ENCODE measurements at places on chromosomes 1 and 21. TPM values are rescaled to one million over a fixed set of nuclear protein-coding genes. Genes with fewer than 3 reads are reported as not detected.

The PADI2 gene
- 0.26 TPM for total RNA-seq

DNA sequence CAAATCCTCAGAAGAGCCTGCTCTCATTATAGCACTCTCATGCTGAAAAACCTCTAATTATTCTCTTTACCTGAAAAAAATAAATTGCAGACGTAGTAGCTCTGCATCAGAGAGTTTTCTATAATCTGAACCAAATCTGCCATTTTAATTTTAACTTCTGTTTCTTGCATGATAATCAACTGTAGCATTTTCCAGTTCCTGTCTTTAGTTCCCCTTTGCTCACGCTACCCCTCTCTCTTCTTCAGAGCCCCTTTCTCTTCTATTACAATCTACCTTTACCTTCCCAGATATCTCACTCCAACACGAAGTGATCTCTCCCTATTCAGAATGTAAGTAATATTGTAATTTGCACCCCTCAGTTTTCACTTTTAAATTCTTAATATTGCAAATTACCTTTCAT lies 31.4 kb downstream of the FMO1 start:
- ATAC-seq: no peak

The CASQ1 gene
- total RNA-seq: not detected

DNA sequence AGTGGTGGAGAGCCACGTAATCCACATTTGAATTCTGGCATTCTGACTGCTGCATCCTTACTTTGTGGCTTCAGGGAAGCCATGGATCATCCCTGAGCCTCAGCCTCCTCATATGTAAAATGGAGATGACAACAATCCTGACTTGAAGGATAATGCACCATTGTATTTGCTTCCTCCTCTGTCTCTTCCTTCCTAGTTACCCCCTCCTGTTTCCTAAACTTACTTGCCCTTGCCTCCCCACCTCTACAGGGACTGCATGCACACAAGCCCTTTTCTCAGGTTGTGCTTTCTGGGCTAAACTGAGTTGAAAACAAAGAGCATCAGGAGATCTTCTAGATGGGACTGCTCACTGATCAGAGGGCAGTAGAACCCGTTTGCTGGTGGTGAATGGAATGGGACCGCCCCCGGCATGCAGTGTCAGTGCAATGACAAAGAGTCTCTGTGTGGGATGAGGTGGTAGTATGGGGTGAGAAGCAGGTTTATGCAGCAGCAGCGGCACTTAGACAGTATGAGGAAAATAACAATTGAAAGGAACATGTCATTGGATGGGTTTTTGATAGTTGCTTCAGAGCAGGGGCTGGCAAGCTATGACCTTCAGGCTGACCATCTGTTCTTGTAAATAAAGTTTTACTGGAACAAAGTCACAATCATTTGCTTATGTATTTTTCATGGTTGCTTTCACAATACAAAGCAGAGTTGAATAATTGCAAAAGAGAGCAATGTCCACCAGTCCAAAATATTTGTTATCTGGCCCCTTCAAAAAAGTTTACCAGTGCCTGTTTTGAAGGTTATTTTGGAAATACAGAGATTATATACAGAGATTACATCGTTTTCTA lies 6.1 kb upstream of the ADAMTS1 start:
- no peak for ATAC-seq

GRCh38 chr1:38201431-38201830 lies 154.8 kb upstream of the POU3F1 start:
- ATAC-seq: no peak

- peak; percentile 60 for ATAC-seq
Observed at GRCh38 chr1:5796028-5796427, 196.2 kb downstream of the NPHP4 start.

The PTPRC gene
- 366 TPM for total RNA-seq

- ATAC-seq: no peak
Observed at GRCh38 chr21:36465478-36465877, 14.4 kb downstream of the CLDN14 start.

GRCh38 chr1:29777522-29777921 lies 541.2 kb downstream of the PTPRU start:
- ATAC-seq: peak; percentile 34

DNA sequence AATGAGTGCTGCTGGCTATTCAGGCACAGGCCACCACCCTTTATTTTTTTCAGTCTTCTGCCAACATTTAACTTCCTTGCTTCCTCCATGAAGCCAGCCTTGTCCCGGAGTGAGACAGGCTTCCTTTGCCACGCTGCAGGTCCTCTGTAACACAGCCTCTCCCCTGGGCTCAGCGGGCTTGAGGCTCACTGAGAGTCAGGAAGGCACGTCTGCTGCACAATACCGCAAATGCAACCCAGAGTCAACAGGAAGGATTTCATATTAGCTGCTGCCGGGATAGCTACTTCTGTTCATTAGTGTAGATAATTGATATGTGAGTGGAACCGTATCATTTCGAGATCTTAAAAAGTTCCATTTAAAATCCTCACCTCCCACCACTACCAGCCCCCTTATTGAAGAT lies 22.5 kb downstream of the MYOG start:
- ATAC-seq: no peak

GRCh38 chr1:220631238-220631815 lies 58.8 kb upstream of the C1orf115 start:
- ATAC-seq: no peak

The CHI3L1 gene
- total RNA-seq: not detected

The ITPKB gene
- total RNA-seq: 30.1 TPM
